H9 (cell line): ENCODE measurements at places on chromosomes 13 and 19. TPM values are rescaled to one million over a fixed set of nuclear protein-coding genes. Genes with fewer than 3 reads are reported as not detected.

The FCAR gene
- not detected in 2 replicates for total RNA-seq

The ADM5 gene
- 13.5 and 13.6 TPM in 2 replicates for total RNA-seq

DNA sequence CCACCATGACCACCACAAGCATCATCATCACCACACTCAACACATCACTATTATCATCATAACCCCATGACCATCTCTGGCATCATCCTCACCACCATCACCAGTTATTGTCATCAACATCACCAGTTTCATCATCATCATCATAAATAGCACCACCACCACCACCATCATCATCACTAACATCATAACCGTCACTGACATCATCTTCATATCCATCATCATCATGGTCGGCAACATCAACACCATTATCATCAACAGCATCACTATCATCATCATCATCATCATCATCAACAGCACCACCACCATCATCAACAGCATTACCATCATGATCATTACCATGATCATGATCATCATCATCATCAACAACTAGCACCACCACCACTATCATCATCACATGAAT, 67.2 kb downstream of the MBD3L1 start:
- no peaks in the 10 kb centered on the region for H3K27me3 ChIP-seq
- H3K4me1 ChIP-seq: no peaks in the 10 kb centered on the region
- H3K4me3 ChIP-seq: no peak overlapping the region
- DNase-seq: no peak
- H3K36me3 ChIP-seq: peaks cover 3% of the 10 kb centered on the region; the same call in 1 of the 2 replicates
- no peak overlapping the region for H3K27ac ChIP-seq

GRCh38 chr13:41182231-41182630, 12.1 kb downstream of the KBTBD7 start:
- H3K36me3 ChIP-seq: no peaks in the 10 kb centered on the region; the same call in 1 of the 2 replicates
- H3K4me3 ChIP-seq: no peak overlapping the region
- no peaks in the 10 kb centered on the region; the same call in 1 of the 2 replicates for H3K4me1 ChIP-seq
- no peak for DNase-seq
- H3K27ac ChIP-seq: no peak overlapping the region

GRCh38 chr13:99417201-99418102, 83.8 kb upstream of the TM9SF2 start:
- no peaks in the 10 kb centered on the region for H3K36me3 ChIP-seq
- H3K27me3 ChIP-seq: no peaks in the 10 kb centered on the region
- H3K27ac ChIP-seq: no peak overlapping the region
- peak; percentile 60 for DNase-seq

DNA sequence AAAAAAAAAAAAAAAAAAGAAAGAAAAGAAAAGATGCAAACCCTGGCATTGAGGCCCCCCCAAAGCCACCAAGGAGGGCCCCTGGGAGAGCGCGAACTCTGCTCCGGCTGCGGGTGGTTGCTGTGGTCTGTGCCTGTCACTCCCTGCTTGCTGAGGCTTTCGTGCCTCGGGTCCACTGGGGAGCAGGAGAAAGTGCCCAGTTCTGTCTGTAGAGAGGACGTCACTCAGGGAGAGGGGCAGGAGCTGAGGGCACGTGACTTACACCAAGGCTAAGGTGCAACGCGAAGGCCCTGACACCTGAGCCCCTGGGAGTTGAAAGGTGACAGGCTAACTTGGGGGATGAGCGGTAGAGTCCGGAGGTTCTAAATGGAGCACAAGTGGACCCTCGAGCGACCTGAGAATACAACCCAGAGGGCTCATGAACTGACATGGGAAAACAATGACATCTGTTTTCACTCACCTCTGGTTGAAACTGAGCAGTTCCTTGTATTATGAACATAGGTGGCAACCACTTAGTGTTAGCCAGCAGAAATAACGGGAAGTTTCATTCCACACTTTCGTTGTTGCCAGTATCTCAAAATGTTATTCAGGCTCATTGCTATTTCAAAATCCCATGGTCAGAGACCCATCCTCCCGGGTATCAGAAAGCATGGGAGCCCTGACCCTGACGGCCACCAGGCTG, 69.2 kb upstream of the TM9SF2 start:
- DNase-seq: no peak
- no peaks in the 10 kb centered on the region for H3K36me3 ChIP-seq
- H3K27me3 ChIP-seq: no peaks in the 10 kb centered on the region
- H3K4me3 ChIP-seq: no peak overlapping the region
- no peak overlapping the region for H3K27ac ChIP-seq
